Stimulated activated CD4-positive, alpha-beta T cell treated with anti-CD3 and anti-CD28 coated beads, TNF-alpha, amount 100 ng/mL, for 4 hours (primary cell): ENCODE measurements at places on chromosomes 1 and 21.

- no peak for DNase-seq
Measured at GRCh38 chr1:107934578-107934977, 30.4 kb downstream of the VAV3 start.

DNA sequence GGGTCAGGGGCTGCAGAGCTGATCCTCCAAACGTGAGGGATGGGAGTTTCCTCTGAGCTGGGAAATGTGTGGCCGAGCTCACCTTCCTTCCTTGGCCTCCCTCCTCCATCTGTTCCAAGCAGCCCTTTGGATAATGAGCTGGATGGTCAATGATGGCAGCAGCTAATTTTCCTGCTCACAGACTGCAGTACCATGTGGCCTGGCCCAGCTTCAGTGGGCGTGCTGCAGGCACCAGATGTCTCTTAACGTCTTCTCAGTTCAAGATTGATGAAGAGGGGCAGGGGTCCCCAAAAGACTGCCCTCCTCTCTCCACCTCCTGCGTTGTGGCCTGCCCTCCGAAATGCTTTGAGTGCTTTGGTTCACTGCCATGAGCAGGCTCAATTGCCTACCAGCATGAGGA, 86.0 kb downstream of the UBIAD1 start:
- DNase-seq = no peak

DNA sequence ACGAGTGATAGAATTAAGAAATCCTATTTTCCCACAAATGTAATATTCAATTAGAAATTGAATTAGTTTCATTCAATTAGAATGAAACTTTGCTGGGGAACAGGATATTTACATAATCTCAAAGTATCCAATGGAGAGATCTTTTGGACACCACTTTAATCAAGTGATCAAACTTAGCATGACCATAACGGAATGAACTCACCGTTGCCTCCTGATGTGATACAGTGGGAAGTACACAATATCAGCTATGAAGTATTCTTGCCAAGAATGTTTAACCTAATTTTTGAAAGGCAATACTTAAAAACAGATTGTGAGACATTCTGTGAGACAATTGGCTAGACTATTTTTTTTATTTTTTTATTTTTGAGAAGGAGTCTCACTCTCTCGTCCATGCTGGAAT, 16.6 kb downstream of the CDKN2C start:
- DNase-seq = no peak

GRCh38 chr1:116807394-116808199, 53.4 kb downstream of the CD2 start:
- no peak for DNase-seq

GRCh38 chr1:73910466-73910865, 287.5 kb downstream of the LRRIQ3 start:
- DNase-seq = no peak

DNA sequence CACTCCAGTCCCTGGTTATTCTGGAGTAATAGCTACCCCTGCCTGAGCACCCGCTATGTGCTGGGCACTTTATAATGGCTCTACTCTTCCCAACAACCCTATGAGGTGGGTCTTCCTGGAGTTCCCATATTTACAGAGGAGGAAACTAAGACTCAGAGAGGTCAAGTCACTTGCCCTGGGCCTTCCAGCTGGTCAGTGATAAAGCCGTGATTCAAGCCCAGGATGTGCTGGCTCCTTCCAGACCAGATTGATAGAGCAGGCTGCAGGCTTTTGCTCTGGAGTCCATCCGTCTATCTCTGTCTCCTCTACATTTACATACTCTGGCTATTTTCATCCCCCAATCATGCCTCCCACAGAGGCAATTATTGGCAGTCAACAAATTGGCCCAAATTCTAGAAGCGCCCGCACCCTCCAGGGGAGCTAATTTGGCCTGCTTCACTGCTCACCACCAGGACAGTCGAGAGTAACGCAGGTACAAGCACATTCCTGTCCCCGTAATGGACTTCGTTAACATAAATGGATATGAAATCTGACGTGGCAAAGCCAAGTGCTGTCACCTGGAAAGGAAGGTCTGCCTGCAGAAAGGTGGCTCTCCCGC, 39.8 kb upstream of the SELENON start:
- DNase-seq = no peak

DNA sequence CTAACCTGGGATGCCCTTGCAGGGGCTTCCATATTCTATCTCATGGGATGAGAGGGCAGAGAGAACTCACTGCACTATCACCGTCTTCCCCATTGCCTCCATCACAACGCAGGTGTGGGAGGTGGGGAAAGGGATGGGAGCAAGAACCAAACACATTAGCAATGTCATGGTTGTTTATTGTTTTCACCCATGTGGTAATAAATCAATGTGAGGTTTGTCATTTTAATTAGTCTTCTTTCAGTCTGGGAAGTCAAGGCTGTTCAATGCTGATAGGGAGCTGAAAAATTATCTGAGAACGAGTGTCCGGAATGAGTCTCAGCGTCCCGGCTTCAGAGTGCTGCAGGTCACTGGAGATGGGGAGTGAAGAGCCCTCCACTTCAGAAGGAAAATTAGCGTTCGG, 268.5 kb downstream of the DUSP10 start:
- no peak for DNase-seq

DNA sequence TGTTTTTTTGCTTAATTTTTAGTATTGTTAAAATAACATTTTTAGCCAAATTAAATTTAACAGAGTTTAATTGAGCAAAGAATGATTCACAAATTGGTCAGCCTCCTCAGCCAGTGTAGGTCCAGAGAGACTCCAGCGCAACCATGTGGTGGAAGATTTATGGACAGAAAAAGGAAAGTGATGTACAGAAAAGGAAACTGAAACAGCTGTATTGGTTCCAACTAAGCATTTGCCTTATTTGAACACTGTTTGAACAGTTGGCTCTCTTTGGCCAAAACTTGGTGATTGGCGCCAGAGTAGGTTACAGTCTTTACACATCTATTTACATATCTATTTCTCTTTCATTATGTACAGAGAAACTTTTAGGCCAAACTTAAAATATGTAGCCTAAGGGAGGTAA, 19.4 kb downstream of the RPS6KC1 start:
- DNase-seq = no peak

- DNase-seq = no peak
Measured at GRCh38 chr1:178529364-178530036, 16.6 kb downstream of the TEX35 start.

- no peak for DNase-seq
Measured at GRCh38 chr1:47435506-47436303, 2.1 kb upstream of the FOXD2 start.

DNA sequence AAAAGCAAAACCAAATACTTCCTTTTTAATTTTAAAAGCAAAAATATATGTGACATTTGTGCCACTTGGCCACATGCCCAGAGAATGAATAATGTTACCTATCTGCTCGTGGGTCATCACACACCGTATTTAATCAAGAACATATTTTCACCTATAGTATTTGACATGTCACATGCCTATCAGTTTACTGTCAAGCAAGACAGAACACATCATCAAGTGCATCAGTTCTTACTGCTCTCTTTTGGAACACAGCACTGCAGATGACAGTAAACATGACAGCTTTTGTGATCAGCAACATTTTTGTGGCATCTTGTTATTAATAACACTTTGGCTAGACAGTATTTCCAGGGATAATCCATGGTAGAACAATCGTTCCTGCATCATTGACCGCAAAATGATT, 134.4 kb downstream of the LRRC7 start:
- DNase-seq = no peak

DNA sequence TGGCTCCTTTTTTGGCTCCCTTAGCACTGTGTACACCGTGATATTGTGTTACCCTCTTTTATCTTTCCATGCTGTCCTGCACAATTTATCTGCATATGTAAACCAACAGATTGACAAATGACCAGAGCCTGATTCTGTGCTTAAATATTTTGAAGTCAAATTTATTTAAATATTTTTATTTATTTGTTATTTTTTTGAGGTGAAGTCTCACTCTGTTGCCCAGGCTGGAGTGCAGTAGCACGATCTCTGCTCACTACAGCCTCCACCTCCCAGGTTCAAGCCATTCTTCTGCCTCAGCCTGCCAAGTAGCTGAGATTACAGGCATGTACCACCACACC, 12.8 kb downstream of the PMF1 start:
- no peak for DNase-seq

DNA sequence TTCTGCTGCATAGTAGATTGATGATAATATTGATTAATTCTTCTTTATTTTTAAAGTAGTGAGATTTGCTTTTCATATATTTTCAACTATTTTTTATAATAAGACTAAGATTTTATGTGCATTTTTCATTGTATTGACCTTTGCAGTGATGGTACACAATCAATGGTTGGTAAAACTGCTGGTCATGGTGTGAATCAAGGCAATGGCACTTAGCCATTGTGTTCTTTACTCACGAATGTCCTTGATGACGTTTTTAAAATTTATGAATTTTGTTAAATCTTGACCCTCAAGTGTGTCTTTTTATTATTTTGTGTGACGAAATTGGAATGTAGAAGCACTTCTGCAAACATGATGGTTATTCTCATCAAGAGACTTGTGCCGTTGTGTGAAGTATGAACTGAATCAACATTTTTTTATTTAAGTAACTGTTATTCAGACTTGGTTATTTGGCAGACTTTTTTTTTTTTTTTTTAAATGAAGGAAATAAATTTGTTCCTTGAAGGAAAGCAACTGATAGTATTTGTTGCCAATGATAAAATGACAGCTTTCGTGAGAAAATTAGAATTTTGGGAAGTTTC, 22.6 kb downstream of the CDC73 start:
- DNase-seq = no peak

- no peak for DNase-seq
Measured at GRCh38 chr1:190029441-190029840, 448.2 kb downstream of the BRINP3 start.

DNA sequence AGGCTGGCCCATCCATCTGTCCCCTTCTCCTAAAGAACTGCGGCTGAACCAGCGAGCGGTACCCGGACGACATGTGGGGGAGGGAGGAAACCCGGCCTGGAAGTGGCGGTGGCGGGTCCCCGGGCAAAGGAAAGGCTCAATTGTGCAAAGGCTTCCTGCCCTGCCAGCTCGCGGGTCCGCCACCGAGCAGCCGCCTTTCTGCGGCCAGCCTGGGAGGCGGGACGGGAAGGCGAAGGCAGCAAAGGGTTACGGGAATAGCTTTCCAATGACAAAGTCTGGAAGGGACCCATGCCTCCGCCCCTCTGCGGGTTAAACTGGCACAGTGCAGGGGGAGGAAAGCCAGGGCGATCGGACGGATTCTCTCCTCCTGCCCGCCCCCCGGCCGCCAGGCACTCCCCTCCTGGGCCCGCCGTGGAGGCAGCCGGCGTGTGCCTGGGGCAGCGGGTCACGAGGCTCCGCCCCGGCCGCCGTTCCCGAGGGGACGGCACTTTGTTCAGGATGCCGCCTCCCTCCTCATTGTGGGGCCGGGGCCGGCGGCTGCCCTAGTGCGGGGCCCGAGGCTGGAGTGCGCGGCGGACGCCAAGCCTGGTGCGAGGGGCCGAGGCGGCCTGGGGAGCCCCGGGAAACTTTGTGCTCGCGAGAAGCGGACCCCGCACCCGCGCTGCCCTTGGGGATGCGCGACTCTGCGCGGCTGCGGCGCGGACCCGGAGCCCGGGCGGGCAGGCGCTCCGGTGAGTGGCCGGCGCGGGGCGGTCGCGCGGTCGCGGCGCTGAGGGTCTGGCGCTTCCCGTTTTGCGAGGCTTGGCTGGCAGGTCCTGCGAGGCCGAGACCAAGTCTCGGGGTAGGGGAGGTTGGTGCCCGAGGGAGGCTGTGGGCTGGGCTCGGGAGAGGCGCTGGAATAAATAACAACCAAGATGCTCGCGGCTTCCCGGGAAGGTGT, at the start of gene NAV1:
Gene NAV1, plus strand, starts transcription at position 516 of the 940 bp plus-strand sequence. CDS start 83,758 bp downstream, outside the sequence.
- DNase-seq = no peak

- peak; percentile 44 for DNase-seq
Measured at GRCh38 chr1:159015440-159015909, 5.8 kb downstream of the IFI16 start.

DNA sequence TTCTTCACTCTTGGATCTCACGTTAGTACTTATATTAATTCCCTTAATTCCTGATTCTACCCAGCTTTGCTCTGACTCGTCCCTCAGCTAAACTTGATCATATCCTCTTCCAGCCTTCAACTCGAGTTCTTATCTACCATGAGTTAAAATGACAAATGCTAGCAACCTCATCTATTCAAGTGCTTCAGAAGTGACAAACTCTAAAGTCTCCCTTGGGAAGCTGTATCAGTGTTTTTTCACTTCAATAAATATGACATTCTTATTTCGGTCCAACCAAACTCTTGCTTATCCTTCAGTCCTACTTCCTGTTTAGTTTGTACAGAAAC, 75.3 kb downstream of the FOXJ3 start:
- no peak for DNase-seq

DNA sequence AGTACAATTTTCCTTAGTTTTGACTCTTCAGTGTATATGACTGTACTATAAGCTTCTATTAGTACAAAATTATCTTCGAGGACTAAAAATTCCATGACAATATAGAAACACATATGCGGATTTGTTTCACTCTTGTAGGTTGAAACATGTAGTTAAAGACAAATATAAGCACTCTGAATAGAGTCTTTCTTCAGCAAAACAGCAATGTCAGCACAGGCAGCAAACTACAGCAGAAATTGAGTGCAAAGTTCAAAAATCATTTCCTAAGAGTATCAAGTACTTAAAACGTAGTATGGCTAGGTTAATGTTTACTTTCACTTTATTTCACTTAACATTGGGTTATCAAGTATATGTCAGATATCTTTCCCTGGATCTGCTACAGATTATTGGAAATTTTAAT, 106.7 kb downstream of the FAF1 start:
- DNase-seq = no peak

DNA sequence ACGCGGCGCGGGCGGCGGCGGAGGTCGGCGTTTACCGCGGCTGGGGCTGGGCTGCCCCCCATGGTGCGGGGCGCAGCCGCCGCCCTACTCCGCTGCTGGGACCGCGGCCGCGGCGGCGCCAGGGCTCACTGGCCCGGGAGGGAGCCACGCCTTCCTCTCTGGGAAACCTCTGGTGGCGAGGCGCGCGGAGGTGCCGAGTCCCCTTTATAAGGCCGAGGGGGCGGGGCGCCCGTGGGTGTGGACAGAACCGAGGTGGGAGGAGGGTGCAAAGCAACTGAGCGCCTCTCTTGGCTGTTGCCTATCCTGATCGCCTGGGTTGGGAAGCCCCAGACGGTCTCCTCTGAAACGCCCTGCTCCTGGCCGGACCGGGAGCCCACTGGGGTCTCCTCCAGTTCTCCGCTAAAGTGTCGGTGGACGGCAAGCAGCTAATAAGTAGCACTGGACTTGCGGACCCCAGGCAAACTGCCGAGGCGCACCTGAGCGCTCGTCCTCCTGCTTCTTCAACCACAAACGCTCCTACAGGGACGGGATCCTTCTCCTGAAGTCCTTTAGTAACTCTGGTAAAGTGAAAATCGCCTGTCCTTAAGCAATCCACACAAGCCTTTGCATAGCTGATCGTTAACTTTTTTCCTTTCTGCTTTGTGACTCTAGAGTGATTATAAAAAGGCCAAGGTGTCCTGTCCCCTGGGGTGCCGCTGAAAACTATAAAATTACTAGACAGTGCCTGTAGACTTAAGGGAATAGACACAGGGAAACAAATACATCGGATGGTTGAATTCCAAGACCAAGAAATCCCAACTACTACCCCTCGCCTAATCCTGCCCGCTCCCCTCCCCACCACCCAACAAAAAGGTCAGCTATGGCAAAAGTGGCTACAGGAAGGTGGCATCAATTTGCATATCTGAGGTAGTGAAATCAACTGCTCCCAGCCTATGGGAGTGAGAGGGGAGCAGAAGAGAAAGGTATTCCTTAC, at the start of gene PTGER3:
Gene PTGER3, minus strand, starts transcription at position 182 of the 973 bp plus-strand sequence. CDS start 239 bp downstream, outside the sequence.
- no peak for DNase-seq

DNA sequence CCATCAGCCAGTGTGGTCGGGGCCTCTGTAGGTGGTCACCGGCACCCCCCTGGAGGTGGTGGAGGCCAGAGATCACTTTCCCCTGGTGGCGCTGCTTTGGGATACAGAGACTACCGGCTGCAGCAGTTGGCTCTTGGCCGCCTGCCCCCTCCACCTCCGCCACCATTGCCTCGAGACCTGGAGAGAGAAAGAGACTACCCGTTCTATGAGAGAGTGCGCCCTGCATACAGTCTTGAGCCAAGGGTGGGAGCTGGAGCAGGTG, 961 bp downstream of the RBM15 start:
- no peak for DNase-seq
